ENCODE measurements at places on chromosomes 7 and 10. TPM values are rescaled to one million over a fixed set of nuclear protein-coding genes. Genes with fewer than 3 reads are reported as not detected.

AGMO gene
- 0.11 TPM for total RNA-seq

DNA sequence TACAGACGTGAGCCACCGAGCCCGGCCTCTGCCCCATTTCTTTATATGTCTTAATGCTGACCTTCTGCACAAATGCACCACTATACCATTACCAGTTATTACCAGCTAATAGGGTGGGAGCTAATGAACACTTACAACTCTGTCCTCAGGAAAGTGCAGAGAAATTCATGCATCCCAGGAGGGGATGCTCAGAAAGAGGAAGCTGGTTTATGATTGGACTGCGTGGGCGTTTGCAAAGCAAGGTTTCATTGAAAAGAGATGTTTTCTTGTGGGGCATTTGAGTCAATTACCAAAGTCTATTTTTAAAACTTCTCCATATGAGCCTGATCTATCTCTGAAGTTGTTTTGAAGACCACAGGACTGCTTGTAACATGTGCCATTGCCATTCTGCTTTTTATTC, 417.7 kb upstream of the CELF2 start:
- DNase-seq = no peak

- no peak for DNase-seq
Measured at GRCh38 chr7:123647106-123647730, 8.4 kb upstream of the LMOD2 start.

DNA sequence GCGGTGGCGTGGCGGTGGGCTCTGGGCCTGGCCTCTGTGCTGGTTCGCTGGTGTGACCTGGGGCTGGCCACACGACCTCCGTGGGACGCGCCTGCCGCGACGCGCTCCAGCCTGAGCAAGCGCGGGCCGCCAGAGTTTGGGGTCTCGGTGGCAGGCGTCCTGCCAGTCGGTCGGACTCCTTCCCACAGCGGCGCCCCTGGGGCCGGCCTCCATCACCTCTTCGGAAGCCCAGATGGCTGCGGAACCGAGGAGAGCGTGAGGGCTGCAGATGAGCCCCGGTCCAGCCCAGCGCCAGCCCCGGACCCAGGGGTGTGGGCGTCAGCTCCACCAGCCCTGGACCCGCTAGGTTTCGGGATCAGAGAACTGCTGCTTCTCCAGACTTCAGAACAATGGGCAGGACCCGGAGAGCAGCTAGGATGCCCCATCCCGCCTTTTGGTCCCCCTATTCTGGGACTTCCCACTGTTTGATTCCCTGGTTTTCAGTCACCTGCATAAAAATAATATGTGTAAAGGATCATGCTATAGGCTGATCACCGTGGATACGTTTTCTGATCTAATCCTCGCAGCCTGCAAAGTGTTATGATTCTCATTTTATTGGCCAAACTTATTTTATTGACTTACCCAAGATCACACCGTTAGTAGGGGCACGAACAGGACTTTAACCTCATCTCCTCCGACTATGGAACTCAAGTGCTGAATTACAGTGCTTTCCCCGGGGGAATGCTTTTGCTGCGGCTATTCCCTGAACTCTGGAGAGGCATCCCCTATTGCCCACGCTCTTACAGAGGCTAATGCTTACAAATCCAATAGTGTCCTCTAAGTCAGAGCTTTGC, 2.8 kb downstream of the CYP26C1 start:
- DNase-seq = no peak

BLNK gene
- 0.29 TPM for total RNA-seq
